Activated T-helper 1 cell treated with Interleukin-2 at 50 U/mL for 16 hours (primary cell): ENCODE measurements at places on chromosomes 6 and 20.

DNA sequence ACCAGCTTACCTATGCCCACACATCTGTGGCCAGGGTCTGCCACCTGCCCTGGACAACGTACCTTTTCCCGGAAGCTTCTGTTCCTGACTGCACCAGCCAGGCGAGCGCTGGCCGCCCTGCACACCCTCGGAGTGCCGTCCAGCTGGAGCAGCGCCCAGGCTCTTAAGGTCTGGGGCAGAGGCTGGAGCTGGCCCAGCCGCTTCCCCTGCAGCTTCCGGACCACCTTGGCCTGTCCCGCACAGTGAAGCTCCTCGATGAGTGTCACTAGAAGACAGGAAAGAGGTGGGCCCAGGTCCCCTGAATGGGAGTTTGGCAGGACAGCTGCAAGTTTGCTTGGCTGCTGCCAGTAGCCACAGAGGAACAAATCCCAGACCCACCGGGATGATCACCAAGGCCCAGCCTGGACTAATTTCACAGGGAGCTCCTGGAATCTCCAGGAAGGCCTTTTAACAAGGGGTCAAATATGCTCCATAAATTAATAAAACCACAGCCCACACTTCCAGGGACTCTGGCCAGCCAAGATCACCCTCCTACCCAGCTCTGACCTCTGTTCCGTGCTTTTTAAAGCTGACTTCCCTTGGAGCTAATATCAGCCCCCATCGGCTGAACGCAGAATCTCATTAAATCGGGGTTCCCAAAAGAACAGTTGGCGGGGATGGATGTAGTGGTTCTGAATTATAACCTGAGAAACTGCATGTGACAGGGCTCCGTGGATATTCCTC lies 82.3 kb downstream of the PTPN1 start:
- no peak for DNase-seq

DNA sequence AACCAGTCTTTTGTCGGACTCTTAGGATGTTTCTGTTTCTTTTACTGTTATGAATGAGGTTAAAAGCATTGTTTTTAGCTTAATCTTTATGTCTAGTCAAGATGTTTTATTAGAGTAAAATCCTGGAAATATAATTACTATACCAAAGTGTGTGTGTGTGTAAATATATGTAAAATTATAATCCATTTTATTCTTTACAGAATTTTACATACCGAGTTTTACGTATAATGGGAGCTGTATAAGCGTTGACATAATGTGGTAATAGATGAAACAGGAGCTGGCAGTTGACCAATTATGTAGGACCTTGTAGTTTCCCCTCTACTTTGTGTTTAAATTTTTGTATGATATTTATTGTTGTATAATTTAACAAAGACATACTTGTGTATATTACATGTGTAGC lies 16.7 kb downstream of the MAP3K4 start:
- no peak for DNase-seq

DNA sequence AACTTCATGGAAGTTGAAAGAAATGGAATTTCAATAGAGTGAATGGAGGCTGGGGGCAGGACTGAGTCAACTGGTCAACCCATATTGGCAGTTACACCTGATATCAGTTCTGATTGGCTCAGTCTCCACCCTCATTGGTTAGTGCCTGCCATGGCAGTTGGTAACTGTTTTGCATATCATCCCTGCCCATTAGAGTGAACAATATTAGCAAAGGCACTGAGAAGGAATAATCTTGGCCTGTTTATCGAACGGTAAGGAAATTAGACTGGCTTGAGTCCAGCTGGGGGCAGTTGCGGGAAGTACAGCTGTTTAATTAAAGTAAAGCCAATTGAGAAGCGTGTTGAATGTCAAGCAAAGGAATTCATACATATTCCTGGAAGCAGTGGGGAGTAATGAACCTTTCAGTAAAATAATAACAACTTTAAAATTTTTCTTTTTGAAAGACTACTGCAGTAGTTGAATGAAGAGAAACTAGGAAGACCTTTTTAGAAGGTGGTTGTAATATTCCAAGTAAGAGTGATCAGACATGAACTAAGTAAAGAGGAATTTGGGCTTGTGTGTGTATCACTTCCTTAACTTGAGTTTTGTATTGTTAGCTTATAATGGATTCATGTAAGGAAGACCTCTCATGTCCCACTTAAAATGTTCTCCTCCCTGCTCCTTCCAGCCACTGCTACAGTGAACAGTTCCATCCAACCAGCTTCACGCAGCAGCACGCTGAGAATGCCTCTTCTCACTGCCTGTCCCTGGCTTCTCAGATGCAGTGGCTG lies 17.2 kb upstream of the FAM50B start:
- no peak for DNase-seq

DNA sequence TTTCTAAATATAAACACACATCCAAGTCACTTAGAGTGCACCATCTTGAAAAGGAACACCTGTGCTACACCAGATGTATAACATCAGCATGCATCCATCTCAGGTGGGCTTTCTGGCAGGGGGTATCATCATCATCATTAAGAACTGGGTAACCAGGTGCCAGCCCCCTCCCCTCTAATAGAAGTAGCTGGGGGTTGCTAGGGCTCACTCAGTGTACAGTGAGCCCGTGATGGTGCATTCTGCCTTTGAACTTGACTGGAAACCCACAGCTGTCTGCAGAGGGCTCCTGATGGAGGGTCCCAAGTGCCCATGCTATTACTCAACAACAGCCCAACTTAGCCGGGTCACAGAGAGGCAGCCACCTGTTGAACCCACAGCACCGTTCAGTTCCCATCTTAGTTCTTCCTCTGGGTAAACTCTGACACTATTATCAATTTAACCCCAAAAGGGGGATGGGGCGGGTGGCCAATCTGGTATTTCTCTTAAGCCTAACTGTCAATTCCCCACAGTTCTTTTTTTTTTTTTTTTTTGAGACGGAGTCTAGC lies 32.7 kb upstream of the CCND3 start:
- DNase-seq: no peak

GRCh38 chr6:168050881-168051586 lies 28.0 kb downstream of the FRMD1 start:
- no peak for DNase-seq

- DNase-seq: no peak
Observed at GRCh38 chr6:121748850-121749249, 313.4 kb downstream of the GJA1 start.

DNA sequence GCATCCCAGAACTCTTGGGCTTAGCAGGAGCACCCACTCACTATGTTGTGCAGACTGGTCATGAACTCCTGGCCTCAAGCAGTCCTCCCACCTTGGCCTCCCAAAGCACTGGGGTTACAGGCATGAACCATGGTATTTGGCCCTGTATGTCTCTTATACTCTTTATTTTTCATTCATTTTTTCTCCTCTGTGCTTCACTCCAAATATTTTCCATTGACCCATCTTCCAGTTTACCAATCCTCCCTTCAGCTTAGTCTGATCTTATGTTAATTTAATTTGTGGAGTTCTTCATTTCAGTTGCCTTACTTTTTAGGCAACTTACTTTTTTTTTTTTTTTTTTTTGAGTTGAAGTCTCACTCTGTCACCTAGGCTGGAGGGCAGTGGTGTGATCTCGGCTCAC lies 79.5 kb downstream of the EZR start:
- DNase-seq: no peak

DNA sequence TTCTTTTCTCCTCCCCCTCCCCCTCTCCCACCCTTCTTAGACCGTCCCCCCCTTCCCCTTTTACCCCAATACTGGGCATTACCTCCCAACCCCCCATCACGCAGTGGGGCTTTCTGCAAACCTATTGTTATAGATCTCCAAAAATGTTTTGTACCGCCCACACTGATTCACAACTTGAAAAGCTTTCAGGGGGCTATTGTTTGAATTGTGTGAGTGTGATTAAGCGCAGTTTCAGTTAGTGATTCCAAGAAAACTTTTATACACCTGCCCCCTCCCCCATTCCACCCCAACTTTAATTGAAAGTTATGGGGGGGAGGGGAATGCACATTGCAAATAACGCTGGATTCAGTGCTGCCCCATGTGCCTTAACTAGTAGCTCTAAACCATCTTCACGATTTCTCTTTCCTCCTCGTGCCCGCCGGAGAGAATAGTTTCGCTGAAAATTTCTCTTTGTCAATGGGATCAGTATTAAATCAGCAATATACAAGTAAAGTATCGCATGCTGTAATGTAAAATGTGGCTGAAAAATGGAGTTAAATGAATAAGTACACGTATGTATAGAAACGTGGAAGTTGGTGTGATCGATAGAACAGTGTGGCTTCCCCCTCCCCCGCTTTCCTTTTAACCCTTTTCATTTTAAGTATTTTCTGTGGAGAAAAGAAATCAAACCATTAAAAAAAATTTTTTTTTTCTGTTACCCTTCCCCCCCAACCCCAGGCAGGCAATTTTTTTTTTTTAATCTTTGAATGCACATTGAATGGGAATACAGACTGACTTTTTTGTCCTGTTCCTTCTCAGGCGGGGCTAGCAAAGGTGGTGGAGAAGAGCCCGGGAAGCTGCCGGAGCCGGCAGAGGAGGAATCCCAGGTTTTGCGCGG lies 632 bp downstream of the LIN28B start:
- no peak for DNase-seq

DNA sequence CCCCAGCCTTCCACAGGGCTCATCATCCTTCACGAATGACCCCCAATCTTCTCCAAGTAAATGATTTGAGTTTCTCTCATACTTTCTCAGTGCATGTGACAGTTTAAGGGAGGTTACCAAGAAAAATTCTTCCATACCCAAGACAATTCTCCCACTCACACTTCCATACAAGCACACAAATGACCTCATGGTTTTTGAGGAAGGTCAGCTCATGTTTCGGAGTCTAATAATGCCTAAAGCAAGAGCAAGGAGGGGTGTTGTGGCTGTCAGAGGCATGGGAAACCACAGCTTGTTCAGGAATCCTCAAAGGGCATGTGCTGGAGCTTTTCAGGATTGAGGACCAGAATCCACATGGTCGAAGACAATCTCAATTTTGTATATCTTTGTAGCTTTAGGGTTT lies 279.0 kb downstream of the MAFB start:
- no peak for DNase-seq

DNA sequence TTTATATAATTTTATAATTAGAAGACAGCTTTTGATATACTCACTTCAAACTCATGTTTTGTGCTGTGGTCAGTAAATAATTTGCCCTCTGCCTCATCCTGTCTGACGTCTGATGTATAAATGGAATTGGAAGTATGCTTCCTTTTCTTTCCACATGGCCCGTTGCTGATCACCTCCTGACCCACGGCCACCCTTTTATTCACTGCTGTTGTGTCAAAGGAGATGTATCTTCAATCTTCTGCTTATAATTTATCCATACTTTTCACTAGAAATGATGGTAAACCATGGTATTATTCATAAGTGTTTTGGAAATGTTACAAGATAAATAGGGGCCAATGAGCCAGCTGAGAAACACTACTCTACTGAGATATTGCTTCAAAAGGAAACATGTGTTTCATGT lies 841.8 kb downstream of the PHF3 start:
- DNase-seq: no peak

DNA sequence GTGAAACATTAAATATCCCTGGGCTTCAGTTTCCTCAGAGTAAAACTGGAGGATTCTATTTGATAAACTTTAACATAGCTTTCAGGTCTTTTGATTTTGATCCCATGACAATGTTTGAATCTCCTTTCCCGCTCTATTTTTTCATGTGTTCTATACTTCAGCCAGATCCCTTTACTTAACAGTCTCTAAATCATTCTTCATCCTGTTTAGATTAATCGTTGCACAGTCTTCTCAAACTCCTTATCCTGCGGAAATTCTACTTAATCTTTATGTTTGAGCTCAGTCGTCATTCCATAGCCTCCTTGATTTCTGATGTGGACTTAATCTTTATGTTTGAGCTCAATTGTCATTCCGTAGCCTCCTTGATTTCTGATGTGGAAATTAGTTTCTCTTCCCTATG lies 57.4 kb downstream of the GRIK2 start:
- DNase-seq: no peak

GRCh38 chr20:63443606-63444395 lies 28.7 kb downstream of the KCNQ2 start:
- DNase-seq: no peak

DNA sequence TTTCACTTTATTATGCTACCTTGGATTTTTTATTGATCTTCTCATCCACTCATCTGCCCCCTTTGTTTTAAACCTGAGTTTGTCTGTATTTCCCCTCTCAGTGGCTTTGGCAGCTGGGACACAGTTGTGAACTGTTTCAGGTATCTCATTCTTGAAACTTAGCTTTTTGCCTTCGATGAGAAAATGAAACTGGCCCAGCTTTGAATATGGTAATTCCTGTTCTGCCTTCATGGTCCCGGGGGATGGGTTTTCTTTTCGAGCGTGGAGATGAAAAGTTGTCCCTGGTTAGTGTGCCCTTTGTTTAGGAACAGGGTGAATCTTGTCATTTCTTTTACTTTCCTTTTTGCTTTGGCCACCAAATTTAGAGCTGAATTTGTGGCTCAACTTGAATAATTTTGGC lies 25.6 kb downstream of the DHX35 start:
- no peak for DNase-seq

DNA sequence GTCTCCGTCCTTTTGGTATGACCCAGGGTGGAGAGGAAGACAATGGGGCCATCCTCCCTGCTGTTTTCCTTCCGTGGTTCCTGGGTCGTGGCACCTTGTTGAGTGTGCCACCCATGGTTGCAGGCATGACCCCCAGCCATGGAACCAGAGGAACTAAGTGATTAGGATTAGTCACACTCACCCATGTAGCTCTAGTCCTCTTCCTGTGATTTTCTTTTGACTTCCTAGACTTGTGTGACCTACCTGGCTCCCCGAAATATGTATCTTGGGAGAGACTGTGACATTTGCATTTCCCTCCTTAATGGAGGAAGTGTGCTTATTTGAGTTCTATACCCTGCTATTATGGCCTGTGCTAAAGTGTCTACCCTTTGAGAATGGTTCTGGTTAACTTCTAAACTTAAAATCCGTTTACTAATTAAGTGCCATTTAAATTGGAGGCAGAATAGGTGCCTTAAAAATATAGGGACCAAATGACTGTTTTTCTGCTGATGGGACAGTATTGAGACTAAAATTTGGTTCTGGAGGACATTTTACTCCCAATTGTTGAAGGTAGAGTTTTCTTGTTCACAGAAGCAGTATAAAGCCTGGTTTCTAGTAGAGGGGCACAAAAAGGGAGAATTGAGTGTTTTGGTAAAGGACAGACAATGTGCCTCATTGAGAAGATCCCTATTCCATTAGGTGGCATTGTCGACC lies 545.6 kb downstream of the HDGFL1 start:
- no peak for DNase-seq

DNA sequence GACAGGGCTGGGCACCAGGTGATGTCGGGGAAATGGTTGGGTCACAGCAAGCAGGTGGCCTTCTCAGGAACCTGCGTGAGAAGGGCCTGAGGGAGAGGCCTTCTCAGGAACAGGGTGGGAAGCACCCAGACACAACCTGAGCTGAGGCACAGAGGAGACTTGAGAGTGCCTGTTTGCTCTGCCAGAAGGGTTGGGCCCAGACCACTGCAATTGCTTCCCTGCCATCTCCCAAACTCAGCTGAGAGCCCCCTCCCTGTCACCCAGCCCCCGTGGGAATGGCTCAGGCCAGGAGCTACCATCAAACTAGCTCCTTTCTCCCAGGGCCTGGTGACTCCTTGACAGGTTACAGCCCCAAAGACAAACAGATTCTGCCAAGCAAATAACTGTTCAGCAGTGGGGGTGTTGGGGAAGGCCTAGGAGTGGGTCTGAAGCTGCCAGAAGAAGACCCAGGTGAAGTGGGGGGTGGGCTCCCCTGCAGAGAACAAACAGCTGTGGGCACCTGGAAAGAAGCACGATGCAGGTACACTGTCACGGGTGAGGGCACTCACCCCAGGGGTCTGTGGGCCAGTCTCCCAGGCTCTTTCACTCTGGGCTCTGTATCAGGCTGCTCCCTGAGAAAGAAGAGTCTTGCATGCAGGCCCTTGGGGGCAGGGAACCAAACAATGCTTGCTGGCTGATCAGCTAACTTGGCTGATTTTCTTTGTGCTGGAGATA lies 30.4 kb upstream of the SPDEF start:
- no peak for DNase-seq

GRCh38 chr20:52035977-52036376 lies 155.6 kb downstream of the ZFP64 start:
- DNase-seq: no peak
